ENCODE measurements at places on chromosomes 1 and 21. TPM values are rescaled to one million over a fixed set of nuclear protein-coding genes. Genes with fewer than 3 reads are reported as not detected.

The LCE2A gene
- not detected for total RNA-seq

The LMX1A gene
- total RNA-seq, result not detected

The TMEM269 gene
- not detected for total RNA-seq

The MMP23B gene
- total RNA-seq, result 0.63 TPM

The CLDN17 gene
- total RNA-seq, result not detected

The VSIG8 gene
- not detected for total RNA-seq

The CCDC185 gene
- not detected for total RNA-seq

The ZBTB8B gene
- not detected for total RNA-seq

GRCh38 chr1:60746278-60746791 lies 336.0 kb upstream of the NFIA start:
- H3K36me3 ChIP-seq, result no peaks in the 10 kb centered on the region
- DNase-seq, result no peak
- H3K27ac ChIP-seq, result no peak overlapping the region
- H3K4me3 ChIP-seq, result no peak overlapping the region
- H3K27me3 ChIP-seq, result no peaks in the 10 kb centered on the region

GRCh38 chr21:29164323-29164942 lies 34.0 kb downstream of the MAP3K7CL start:
- no peak overlapping the region for H3K4me3 ChIP-seq
- H3K27me3 ChIP-seq, result no peaks in the 10 kb centered on the region
- no peak overlapping the region for H3K27ac ChIP-seq
- H3K36me3 ChIP-seq, result peaks cover 9% of the 10 kb centered on the region
- no peak for DNase-seq
- H3K4me1 ChIP-seq, result peaks cover 11% of the 10 kb centered on the region

GRCh38 chr1:38500352-38500751 lies 359.2 kb downstream of the RRAGC start:
- no peaks in the 10 kb centered on the region for H3K36me3 ChIP-seq
- no peak for DNase-seq
- no peak overlapping the region for H3K27ac ChIP-seq
- H3K4me1 ChIP-seq, result no peaks in the 10 kb centered on the region
- H3K27me3 ChIP-seq, result peaks cover 46% of the 10 kb centered on the region
- no peak overlapping the region for H3K4me3 ChIP-seq

GRCh38 chr1:57615956-57616355 lies 192.1 kb upstream of the DAB1 start:
- H3K4me1 ChIP-seq, result peaks cover 2% of the 10 kb centered on the region
- H3K36me3 ChIP-seq, result no peaks in the 10 kb centered on the region
- no peak overlapping the region for H3K27ac ChIP-seq

GRCh38 chr1:36612881-36613280 lies 130.2 kb upstream of the CSF3R start:
- DNase-seq, result no peak
- no peaks in the 10 kb centered on the region for H3K36me3 ChIP-seq
- no peak overlapping the region for H3K4me3 ChIP-seq

GRCh38 chr1:57061369-57061768 lies 95.6 kb upstream of the C8B start:
- H3K4me1 ChIP-seq, result peaks cover 3% of the 10 kb centered on the region
- H3K4me3 ChIP-seq, result no peak overlapping the region
- no peak overlapping the region for H3K27ac ChIP-seq
- DNase-seq, result no peak
- no peaks in the 10 kb centered on the region for H3K27me3 ChIP-seq

GRCh38 chr1:225534135-225534534 lies 106.3 kb upstream of the LBR start:
- no peak overlapping the region for H3K4me3 ChIP-seq
- peaks cover 41% of the 10 kb centered on the region for H3K27me3 ChIP-seq
- H3K4me1 ChIP-seq, result no peaks in the 10 kb centered on the region
- H3K27ac ChIP-seq, result no peak overlapping the region
- H3K36me3 ChIP-seq, result no peaks in the 10 kb centered on the region

DNA sequence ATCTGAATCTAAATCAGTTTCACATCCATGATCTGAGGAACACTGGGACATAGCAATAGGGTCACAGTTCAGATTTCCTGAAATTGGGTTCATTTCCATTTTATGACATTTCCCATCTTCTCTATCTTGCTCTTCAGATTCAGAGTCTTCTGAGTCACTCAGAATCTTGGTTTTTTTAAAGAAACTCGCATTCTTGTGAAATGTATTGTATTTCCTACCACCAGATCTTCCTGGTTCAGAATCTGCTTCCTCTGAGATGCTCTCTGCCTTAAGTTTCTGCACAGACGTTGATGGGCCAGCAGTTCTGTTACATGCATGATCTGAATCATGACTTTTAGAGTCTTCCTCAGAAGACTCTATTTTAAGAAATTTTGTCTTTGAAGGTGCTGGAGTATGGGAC lies 15.5 kb upstream of the PSMG1 start:
- H3K4me3 ChIP-seq, result no peak overlapping the region
- H3K36me3 ChIP-seq, result peaks cover 65% of the 10 kb centered on the region
- DNase-seq, result no peak
- no peak overlapping the region for H3K27ac ChIP-seq
- no peaks in the 10 kb centered on the region for H3K27me3 ChIP-seq

DNA sequence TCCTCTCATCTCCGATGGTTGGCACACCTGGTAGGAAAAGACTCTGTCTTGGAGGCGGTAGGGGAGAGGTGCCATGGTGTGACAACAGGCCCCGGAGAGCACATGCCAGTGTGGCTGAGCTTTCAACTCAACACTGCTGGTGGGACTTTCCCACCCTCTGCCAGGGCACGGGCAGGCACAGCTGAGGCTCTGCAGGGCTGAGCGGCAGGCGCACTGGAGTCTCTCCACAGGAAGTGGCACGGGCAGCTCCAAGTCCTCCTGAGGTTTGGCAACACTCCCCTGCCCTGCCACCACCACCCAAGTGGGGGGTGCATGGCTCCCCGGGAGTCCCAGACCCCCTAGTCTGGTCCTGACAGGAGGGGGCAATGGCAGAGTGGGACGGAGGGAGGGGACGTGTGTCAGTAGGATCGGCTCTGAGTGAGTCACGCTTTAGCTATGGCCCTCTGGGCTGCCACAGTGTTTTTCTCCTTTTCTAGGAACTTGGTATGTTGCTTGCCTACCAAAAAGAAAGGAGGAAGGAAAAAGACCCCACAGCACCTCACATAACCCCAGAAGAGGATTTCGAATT lies 27.3 kb upstream of the EVA1B start:
- H3K27ac ChIP-seq, result peak overlapping the region; percentile 63
- peak; percentile 48 for DNase-seq
- peaks cover 30% of the 10 kb centered on the region for H3K4me1 ChIP-seq
- H3K36me3 ChIP-seq, result peaks cover 53% of the 10 kb centered on the region
- H3K4me3 ChIP-seq, result no peak overlapping the region
- H3K27me3 ChIP-seq, result no peaks in the 10 kb centered on the region

- H3K36me3 ChIP-seq, result peaks cover 67% of the 10 kb centered on the region
- H3K4me1 ChIP-seq, result peaks cover 4% of the 10 kb centered on the region
- DNase-seq, result no peak
- no peak overlapping the region for H3K27ac ChIP-seq
- no peaks in the 10 kb centered on the region for H3K27me3 ChIP-seq
- no peak overlapping the region for H3K4me3 ChIP-seq
Measured at GRCh38 chr1:180380259-180381183, 121.9 kb downstream of the ACBD6 start.

DNA sequence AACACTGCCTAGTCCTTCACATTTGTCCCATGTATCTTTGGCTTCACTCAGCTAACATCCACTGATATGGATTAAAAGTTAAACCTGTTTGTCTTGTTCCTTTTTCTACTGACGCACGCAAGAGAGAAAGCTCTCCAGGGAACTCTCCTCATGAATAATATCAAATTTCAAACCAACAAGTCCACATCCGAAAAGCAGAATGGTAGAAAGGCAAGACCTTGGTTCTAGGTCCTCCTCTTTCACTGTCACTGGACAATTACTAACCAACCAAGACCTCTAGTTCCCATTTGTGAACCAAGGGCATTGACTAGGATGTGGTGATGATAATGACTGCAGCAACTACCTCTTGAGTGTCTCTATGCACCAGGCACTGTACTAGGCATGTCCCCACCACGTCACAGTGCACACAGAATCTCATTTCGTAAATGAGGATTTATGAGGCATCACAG lies 8.4 kb downstream of the PLPP3 start:
- peaks cover 3% of the 10 kb centered on the region for H3K27me3 ChIP-seq
- no peaks in the 10 kb centered on the region for H3K36me3 ChIP-seq
- no peak overlapping the region for H3K27ac ChIP-seq
- H3K4me3 ChIP-seq, result no peak overlapping the region
- no peaks in the 10 kb centered on the region for H3K4me1 ChIP-seq
